ENCODE measurements at places on chromosomes 3 and 15. TPM values are rescaled to one million over a fixed set of nuclear protein-coding genes. Genes with fewer than 3 reads are reported as not detected.

DNA sequence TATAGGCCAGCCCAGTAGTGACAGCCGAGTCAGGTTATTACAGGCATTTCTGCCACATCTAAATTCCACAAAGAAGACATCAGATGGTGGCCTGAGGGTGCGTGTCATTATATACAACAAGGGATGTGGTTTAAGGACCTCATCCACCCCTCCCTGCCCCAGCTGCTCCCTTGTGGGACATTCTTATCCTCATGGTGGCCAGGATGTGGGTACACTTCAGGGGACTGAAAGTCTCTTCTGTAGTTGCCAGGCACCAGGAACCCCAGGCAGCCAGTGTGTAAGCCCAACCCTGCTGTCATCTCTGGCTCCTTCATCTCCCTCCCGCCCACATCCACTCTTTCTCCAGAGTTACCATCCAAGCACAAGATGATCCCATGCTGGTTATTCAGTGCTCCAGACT is 224.9 kb upstream of the TOPAZ1 start:
- no peaks in the 10 kb centered on the region for H3K36me3 ChIP-seq
- H3K27me3 ChIP-seq, result peaks cover 35% of the 10 kb centered on the region
- no peak for DNase-seq
- no peak overlapping the region for H3K27ac ChIP-seq

DNA sequence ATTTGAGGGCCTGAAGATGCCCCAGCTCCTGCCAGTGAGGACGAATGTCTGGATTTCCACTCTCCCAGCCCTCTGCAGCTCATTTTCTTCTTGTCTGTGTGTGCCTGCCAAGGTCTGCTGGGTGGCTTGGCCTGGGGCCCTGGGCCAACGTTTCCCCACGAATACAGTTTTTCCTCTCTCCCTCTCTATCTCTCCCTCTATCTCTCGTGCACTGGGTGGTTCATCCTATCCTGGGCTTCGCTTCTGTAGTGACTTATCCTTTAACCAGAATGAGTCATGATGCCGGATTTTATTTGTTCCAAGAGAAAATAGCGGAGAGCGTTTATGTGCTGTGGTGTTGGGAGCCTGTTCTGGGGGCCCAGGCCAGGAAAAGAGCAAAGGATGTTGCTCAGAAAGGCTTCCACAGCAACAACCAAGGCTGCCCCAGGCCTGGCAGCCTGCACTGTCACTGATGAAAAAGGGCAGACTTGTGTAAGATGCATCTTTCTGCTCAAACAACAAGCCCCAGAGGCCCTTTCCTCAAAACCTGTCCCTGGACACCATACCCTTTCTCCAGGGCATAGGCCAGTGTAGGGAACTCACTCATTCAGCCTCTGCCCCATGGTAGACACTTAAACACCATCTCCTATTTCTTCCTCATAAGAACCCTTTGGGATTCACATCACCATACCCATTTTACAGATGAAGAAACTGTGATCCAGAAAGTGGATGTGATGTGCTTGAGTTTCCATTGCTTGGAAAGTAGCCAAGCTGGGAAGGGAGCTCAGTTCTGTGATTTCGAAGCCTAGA is 47.3 kb downstream of the ITGA11 start:
- H3K36me3 ChIP-seq, result no peaks in the 10 kb centered on the region
- H3K27me3 ChIP-seq, result peaks cover 4% of the 10 kb centered on the region
- H3K4me3 ChIP-seq, result no peak overlapping the region

DNA sequence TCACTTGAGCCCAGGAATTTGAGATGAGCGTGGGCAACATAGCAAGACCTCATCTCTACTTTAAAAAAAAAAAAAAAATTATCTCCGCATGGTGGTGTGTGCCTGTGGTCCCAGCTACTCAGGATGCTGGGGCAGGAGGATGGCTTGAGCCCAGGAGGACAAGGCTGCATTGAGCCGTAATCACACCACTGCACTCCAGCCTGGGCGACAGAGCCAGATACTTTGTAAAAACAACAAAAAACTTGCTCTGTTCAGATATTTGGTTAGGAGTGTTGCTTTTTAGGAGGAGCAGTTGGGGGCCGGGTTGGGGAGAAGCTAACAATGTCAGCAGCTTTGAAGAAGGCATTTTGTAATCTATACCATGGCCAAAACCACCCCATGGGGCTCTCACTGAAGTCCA is 4.1 kb downstream of the GCNT3 start:
- no peak for DNase-seq
- H3K4me3 ChIP-seq, result no peak overlapping the region
- no peaks in the 10 kb centered on the region for H3K36me3 ChIP-seq
- peak overlapping the region; percentile 62 for H3K27ac ChIP-seq
- peaks cover 4% of the 10 kb centered on the region for H3K27me3 ChIP-seq

The SPESP1 gene
- not detected for total RNA-seq

The AGTR1 gene
- total RNA-seq, result 10.2 TPM

The CD200R1 gene
- 0.68 TPM for total RNA-seq
